GM12864 (cell line): ENCODE measurements at places on chromosomes 11 and 22.

- DNase-seq: no peak
Measured at GRCh38 chr11:114416441-114416961, 16.0 kb downstream of the RBM7 start.

DNA sequence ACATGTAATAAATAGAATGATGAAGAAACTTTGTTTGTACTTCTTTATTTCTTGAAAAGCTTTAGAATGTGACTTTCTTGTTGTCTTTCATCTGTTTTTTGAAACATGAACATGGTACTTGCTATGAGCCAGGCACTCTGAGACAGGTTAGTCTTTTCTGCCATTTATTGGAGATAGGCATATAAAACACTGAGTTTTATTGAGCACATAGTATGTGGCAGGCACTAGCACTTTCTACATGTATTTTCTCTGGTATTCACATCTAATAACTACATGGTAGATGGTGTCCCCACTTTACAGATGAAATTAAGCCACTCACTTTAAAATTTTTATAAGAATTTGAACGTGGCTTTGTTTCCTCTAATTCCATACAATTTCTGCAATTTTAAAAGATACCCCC, 7.7 kb upstream of the ANKRD42 start:
- DNase-seq: no peak

- DNase-seq: no peak
Measured at GRCh38 chr11:118922745-118923627, 2.7 kb downstream of the BCL9L start.

DNA sequence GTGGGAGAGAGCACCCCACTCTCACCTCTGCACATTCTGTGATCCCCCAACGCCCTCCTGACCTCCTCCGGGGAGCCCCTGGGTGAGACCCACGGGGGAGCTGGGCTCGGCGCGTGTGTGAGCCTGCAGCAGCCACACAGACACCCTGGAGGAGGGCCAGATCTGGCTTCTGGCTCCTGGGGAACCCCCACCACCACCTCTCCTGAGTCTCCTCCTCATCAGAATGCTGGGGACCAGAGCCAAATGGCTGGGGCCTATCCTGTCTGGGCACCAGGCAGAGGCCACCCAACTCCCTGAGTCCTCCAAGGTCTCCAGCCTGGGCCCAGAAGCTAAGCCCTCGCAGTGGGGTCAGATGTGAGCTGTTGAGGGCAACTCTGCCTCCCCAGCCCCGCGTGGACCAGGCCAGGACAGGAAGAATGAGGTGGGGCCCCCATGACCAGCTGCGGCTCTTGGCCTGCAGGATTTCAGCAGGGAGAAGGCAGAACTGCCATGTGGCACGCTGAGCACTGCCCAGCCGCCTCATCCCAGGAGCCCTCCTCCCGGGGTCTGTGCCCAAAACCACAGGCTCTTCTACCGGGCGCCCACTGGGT, 5.5 kb upstream of the PIM3 start:
- no peak for DNase-seq

DNA sequence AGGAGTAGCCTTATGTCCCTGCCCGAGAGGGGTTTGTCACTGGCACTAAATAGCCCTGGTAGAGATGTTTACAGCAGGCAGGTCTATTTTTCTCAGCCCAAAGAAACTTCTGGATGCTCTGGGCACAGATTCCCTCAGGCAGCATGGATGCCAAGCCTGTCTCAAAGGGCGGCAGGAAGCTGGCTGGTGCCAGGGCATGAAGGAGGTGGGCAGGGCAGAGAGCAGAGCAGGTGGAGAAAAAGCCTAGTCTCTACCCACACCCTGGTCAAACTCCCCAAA, 4.1 kb upstream of the GAS2L1 start:
- DNase-seq: no peak

GRCh38 chr22:19876314-19876940, 21.8 kb upstream of the GNB1L start:
- DNase-seq: no peak

GRCh38 chr22:40493441-40493840, 123.0 kb downstream of the SGSM3 start:
- no peak for DNase-seq

DNA sequence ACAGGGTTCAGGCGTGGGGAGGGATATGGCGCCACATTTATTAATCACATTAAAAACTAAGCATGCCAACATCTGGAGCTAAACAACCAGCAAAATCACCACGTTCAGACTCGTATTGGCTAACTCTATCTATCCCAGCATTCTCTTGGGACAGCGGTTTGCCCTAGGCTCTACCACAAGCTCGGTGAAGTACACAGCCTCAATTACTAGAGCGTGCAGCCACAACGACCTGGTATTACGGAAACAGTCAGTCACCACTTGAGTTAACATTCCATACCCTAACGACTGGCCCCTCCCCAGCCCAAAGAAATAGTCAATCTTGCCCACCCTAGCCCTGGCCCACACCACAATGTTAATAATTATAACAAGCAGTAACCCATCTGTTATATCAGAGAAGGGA, 32.1 kb downstream of the APOL5 start:
- DNase-seq: no peak

DNA sequence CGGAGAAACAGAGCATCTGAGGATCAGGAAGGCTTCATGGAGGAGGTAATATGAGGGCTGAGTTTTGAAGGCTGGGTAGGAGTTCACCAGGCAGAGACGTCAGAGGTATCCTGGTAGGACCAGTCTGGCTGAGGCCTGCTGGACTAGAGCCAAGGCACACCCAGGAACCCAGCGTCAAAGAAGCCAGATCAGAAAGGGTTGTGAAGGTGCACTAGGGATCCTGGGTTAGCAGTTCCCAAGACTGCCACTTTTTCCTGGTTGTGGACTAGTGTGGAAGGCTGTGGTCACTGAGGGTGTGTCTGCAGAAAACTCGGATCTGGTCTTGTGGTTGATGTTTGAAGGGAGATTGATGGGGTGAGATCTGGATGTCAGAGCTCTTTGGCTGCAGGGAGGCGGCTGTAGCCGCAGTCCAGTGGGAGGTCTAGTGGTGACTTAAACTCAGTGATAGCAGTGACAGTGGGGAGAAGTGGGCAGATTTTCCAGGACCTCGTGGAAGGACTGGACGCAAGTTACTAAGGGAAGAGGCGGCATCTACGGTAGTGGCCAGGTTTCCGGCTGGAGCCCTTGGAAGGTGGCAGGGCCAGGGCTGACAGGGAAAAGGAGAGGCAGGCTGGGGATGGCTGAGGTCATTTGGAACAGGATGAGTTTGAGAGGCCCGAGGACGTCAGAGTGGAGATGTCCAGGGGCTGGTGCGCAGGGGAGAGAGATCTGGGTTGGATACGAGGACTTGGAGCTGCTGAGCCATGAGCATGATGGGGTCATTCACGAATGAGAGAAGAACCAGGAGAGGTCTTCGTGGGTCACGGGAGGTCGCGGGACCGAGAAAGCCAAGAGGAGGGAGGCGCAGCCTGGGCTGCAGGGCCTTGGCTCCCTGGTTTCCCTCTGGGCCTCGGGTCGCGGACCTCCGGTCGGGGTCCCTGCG, 10.9 kb downstream of the RELA start:
- DNase-seq: no peak

DNA sequence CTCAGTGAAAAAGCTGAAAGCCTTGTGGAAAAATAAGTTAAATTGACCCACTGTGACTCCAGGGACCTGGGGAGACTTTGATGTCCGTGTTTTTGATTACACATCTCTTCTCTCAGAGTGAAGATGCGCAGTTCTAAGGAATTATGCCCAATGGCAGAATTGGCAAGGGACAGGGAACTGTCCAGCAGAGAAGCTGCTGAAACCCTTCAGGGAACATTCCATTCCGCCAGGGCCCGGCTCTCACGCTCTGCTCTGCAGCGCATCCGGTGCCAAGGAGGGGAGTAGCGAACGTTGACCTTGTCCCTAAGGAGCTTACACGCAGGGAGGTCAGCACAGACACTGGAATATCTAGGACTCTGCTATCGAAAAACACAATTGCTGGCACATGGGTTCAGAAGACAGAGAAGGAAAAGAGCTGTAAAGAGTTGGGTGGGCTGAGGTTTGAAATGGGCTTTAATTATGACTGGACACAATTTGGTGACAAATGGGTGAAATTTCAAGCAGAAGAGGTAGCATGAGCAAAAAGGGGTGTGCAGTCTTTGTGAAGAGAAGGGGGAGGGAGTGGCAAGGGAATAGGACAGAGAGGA, 64.5 kb upstream of the B3GAT1 start:
- DNase-seq: no peak

- DNase-seq: no peak
Measured at GRCh38 chr22:27336151-27337090, 465.1 kb downstream of the MN1 start.

DNA sequence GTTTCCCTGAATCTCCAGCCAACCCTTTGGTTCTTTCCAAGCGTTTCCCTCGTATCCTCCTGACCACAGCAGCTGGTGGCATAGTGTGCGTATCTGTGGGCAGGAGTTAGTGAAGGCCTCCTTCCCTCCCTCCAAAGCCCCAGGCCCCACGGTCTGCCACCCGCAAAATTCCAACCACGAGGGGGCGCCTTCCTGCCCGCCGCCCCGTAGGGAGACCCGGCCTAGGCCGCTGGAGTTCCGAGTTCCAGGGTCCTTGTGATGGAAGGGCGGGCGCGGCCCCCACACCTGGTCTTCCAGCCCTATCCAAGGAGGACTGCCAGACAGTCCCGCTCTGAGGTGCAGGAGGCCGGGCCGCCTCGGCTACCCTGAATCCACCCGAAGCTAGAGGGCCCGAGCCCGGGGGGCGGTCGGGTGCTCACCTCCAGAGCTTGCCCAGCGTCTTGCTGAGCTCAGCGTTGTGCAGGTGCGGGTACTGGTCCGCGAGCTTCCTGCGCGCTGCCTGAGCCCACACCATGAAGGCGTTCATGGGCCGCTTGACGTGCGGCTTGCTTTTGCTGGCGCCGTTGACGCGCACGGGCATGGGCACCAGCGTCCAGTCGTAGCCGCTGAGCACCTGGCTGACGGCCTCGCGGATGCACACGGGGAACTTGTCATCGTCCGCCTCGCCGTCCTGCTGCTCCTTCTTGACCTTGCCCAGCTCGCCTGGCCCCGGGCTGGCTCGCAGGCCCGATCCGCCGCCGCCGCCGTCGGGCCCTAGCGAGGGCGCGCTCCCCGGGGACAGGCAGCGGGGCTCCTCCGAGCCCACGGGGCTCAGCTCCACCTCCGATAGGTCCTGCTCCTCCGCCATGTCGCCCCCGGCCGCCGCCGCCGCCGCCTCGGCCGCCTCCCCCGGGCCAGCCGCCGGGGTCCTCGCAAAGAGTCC, 1.2 kb downstream of the SOX10 start:
- DNase-seq: no peak

GRCh38 chr11:104956528-104956927, 11.8 kb downstream of the CASP4 start:
- no peak for DNase-seq

DNA sequence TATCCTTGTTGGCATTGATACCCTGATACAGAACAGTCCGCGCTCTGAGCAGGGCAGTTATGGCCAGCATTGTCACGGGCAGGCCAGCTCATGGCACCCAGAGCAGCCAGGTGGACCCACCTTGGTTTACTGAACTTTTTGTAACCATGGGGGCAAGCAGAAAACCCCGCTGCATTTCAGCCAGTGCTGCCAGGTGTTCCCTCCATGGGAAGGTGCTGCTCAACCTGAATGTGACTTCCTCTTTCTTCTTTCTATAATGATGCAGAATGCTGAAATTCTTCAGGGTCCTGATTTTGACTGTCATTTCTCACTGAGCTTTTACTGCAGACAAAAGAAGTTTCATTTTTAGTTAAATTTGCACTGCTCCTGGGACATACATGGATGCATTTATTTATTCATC, 35.6 kb upstream of the CABP7 start:
- DNase-seq: no peak

DNA sequence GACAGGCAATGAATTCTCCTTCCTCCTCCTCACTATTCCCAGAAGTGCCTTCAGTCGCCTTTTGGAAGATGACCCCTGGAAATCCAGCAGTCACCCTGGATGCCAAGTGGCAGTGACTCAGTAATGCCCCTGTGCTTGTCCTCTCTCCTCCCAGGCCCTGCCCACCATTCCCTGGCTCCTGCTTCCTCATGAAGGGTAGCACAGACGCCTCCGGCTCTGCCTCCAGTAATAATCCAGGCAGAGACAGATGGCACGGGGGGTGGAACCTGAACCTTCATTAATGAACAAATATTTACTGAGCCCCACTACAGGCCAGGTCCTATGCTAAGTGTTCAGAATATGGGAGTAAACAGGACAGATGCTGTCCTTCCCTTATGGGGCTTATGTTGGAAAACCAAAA, 23.2 kb downstream of the SYT13 start:
- DNase-seq: no peak

DNA sequence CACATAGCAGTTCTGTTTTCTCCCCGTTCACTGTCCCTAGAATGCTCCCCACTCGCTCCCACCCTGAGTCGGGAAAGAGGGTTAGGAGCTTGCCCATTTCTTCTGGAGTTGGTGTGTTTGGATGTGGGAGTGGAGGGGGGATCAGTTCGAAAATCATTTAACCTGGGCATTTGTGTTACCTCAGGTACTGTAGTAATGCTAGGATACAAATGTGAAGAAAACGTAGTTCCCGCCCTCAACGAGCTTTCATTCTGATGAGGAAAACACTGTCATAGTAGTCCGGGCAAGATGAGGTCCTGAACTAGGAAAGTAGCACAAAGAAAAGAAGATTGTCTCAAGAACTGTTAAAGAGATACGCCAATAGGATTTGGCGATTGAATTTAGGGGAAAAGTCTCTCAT, 539 bp downstream of the SDHD start:
- DNase-seq: no peak

DNA sequence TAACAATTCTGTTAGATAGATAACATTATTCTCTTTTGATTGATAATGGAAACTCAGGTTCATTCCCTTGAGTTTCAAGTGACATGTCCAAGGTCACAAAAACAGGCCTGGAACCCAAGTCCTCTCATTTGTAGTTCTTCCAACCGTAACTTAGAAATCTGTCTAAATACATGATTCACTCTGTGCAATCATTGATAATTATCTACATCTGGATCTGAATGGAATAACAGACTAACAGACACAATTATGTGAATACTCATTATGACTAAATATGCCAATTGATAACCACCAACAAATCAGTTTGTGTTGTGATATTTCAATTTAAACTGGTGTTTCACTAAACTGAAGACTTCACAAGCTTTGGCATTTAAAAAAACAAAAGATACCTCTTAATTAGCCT, 71.0 kb downstream of the RBFOX2 start:
- no peak for DNase-seq

GRCh38 chr11:32706985-32707741, 87.3 kb downstream of the CCDC73 start:
- DNase-seq: no peak

DNA sequence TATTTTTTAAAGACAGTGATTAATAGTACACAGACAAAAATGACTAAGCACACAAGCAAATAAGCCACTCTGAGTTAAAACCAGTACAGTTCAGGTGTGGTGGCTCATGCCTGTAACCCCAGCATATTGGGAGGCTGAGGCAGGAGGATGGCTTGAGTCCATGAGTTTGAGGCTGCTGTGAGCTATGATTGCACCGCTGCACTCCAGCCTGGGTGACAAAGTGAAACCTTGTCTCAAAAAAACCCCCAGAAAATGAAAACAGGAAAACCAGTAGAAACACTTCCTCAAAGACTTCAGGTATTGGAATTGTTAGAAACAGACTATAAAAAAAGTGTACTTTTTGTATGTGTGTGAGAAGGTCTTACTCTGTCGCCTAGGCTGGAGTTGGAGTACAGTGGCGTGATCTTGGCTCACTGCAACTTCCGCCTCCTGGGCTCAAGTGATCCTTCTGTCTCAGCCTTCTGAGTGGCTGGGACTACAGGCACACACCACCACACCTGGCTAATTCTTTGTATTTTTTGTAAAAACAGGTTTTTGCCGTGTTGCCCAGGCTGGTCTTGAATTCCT, 33.0 kb downstream of the PPP6R2 start:
- DNase-seq: no peak

- DNase-seq: no peak
Measured at GRCh38 chr11:85742873-85743275, 56.9 kb upstream of the CCDC89 start.
